ENCODE measurements at places on chromosomes 2 and 18.

- DNase-seq, result no peak
These were observed 1.2 kb downstream of the THAP4 start for GRCh38 chr2:241635756-241636155.

DNA sequence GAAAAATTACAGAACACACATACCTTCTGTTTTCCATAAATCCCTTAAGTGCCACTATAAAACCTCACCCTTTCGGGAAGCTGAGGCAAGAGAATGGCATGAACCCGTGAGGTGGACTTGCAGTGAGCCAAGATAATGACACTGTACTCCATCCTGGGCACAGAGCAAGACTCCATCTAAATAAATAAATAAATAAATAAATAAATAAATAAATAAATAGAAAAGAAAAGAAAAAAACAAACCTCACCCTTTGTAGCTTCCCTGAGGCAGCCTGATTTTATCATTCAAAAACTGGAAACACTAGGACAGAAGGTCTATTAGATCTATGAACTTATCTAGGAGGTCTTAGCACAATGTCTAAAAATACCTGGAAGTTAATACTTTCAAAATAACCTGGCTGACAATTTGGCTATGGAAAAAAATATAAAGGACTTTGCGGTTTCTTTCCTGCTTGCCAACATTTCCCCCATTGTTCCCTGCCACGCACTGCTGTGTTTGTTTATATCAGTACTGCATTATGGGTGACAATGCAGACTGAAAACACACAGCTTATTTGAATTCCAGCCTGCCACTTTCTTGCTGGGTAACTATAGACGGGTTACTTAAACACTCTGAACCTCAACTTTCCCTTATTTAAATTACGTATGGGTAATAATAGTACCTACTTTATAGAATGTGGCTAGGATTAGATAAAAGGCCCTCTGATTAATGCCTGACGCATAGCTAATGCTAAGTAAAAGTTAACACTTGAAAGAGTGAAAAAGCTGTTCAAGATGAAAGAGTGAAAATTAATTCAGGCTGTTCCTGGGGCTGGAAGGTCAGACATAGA lies 313.0 kb downstream of the RDH14 start:
- no peak for DNase-seq

DNA sequence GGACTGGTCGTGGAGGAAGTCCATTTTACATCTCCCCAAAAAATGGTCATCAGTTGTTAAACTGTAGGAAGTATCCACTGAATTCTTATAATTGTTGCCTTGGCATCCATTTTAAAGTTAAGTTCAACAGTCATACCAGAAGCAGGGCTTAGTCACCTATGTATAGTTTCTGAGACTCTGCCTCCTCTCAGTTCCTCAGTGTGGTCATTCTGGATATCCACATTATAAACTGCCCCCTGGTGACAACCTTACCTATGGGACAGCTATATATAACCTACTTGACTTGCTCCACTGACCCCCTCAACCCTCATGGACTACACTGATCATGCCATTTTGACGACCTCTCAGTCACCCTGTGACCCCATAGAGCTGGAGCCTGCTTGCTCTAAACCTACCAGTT lies 617.0 kb downstream of the LRP1B start:
- no peak for DNase-seq

GRCh38 chr18:68969027-68969426 lies 171.1 kb downstream of the CCDC102B start:
- no peak for DNase-seq

DNA sequence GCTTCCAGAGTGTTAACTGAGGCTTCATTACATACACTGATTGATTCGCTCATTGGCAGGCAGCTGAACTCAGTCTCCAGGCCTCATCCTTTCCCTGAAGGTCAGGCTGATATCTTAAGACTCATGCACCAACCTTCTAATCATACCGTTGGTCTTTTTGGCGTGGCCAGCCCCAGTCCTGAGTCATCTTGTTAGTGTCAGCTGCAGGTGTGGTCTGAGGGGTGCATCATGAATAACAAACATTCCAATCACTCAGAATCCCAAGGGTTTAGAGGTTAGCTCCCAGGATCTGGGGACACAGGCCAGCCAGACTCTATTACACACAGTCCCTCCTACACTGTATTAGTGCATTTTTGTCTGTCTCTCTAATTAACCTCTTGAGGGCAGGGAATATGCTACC lies 271.5 kb downstream of the HRH4 start:
- DNase-seq, result peak; percentile 28

DNA sequence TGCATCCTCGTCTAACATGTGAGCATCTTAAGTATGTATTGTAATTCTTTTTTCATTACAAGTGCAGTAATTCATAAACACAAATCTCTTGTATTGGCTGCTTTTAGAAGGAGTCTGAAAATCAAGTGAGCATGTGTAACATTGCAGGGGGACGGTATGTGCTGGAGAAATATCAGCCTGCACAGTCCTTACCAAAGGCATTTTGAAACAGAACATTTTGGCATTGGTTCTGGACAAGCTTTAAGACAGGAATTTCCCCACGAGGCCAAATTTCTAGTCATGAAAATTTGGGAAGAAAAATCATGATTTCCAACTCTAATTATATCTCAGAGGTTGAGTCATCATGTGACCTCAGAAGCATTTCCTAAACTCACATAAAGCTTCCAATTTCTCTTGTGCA lies 24.7 kb upstream of the NRP2 start:
- no peak for DNase-seq

GRCh38 chr2:42752314-42752713 lies 11.6 kb downstream of the OXER1 start:
- DNase-seq, result no peak

DNA sequence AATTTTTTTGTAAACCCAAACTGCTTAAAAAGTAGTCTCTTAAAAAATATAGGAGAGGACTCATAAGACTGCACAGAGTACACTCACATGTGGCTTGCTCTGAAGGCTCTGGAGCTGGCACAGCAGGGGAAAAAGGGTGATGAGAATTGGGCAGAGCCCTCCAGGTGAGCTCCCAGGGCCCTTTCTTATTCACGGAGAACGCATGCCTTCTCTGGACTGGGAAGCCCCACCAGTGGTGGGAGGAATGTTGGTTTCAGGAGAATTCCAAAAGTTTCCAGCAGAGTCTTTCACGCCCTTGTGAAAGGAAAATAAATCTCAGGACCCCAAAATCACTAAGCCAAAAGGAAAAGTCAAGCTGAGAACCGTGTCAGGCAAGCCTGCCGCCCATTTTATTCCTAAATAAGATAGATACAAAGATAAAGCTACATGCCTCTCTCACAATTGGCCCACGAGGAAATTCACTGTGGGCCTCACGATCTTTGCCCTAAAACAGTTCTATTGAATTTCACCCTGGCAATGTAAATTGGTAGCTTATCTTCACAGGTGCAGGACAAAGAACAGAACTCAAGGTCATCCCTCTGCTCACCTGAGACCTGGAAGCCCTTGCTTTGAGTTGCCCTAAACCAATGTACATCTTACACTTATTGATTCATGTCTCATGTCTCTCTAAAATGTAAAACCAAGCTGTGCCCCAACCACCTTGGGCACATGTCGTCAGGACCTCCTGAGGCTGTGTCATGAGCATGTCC lies 15.5 kb upstream of the MC5R start:
- DNase-seq, result no peak

- no peak for DNase-seq
These were observed 129.3 kb upstream of the UNC80 start for GRCh38 chr2:209642146-209642820.

- DNase-seq, result no peak
These were observed 148.6 kb downstream of the GALNT1 start for GRCh38 chr18:35729991-35730668.

DNA sequence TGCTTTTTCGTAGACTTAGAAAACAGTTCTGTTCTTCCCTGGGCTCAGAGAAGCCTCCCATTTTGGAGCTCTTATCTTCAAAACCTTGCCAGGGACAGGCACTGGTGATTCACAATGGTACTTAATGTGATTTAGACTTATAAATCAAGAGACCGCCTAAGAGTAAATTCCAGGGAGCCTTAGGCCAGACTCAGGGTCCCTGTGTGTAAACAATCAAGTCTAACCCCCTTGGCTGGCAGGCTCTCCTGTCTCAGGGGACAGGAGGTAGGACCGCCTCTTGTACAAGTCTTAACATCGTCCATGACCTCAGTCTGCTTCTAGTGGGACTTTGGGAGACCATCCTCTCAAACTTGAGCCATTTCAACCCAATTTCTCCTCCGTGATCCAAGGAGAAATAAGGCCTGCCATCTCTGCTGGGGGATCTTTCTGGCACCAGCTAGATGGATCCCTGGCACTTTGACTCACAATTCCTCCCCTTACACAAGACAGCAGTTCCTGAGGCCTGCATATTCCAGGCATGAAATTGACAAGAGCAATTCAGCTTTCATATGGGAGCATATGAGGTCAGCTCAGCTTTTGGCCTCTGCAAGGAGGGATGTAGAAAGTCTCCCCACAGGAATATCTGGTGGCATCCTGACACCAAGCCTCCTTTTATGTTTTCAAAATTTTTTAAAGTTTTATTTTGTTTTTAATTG lies 487.0 kb downstream of the TNS1 start:
- no peak for DNase-seq
